NCI-H187 (cell line): ENCODE measurements at places on chromosomes 5 and 9.

- DNase-seq, result no peak
Observed at GRCh38 chr5:169656125-169656901, 19.2 kb downstream of the DOCK2 start.

- DNase-seq, result no peak
Observed at GRCh38 chr9:134319306-134320125, 6.7 kb upstream of the RXRA start.

GRCh38 chr5:76610196-76610595 lies 13.0 kb downstream of the F2RL2 start:
- DNase-seq, result no peak

DNA sequence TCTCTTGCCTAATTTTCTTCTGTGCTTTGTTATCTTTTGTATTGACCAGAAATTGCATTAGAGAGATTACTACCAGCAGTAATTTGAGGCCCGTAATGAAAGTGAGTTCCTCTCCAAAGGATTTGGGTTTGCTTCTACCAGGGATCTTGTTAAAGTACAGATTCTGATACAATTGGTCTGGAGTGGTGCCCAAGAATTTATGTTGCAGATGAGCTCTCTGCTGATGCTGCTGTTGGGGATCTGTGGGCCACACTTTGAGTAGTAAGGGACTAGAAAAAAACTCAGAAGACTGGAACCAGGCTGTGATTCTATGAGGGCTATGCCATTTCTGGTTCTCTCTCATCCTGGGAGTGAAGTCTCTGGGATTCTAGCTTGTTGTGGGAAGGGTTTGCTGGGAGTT lies 192.2 kb downstream of the SEC61B start:
- DNase-seq, result no peak

GRCh38 chr9:122058051-122058450 lies 35.1 kb downstream of the TTLL11 start:
- DNase-seq, result no peak

DNA sequence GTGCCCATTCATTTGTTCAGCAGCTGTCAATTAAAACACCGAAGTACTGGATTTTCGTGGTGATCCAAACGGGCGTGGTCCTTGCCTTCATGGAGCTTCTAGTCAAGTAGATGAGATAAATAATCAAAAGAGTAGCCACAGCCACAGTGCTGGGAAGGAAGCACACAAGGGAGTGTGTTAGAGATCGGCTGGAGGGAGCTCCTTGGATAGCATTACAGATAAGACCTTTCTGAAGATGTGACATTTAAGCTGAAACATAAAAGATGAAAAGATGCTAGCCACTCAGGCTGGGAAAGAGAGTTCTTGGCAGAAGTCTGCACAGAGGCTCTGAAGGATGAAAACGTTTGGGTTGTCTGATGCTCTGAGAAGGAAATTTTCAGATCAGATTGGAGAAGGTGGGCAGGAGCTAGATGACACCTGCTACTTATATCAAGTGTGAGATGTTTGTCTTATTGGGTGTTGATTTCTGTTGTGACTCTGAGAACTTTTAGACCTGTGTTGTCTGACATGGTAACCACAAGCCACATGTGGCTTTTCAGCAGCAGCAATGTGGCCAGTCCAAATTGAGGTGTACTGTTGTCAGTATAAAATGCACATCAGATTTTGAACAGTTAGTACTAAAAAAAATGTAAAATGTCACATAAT lies 123.9 kb downstream of the TLE4 start:
- no peak for DNase-seq

GRCh38 chr9:136292026-136292538 lies 11.8 kb downstream of the CCDC187 start:
- no peak for DNase-seq

DNA sequence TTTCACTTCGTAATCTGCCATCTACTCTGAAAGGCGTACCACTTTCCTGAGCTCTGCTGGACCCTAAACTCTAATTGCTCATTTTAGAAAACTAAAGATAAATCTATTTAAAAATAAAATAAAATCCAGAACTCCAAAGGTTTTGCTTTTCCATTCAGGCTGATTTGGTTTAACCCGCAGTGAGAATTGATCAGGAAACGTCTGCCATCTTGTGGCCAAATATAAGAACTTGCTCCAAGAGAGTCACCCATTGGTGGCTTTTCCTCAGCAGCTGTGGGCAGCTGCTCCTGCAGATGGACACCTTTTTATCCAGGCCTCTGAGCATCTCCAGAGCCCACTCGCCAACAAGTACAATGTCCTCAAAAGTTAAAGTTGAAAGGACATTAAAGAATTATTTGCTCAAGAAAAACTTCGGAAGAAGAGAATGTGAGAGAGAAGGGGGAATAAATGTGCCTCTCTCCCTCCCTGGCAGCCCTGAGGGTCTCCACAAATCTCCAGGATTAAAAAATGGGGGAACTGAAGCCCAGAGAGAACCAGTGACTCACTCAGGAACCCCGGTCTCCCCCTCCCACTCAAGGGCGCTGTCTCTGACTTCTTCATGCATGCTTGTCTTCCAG lies 4.1 kb downstream of the SAXO1 start:
- peak; percentile 7 for DNase-seq

- no peak for DNase-seq
Observed at GRCh38 chr9:137023157-137023556, 4.9 kb downstream of the ABCA2 start.

GRCh38 chr9:69004836-69005235 lies 9.1 kb downstream of the PRKACG start:
- no peak for DNase-seq

DNA sequence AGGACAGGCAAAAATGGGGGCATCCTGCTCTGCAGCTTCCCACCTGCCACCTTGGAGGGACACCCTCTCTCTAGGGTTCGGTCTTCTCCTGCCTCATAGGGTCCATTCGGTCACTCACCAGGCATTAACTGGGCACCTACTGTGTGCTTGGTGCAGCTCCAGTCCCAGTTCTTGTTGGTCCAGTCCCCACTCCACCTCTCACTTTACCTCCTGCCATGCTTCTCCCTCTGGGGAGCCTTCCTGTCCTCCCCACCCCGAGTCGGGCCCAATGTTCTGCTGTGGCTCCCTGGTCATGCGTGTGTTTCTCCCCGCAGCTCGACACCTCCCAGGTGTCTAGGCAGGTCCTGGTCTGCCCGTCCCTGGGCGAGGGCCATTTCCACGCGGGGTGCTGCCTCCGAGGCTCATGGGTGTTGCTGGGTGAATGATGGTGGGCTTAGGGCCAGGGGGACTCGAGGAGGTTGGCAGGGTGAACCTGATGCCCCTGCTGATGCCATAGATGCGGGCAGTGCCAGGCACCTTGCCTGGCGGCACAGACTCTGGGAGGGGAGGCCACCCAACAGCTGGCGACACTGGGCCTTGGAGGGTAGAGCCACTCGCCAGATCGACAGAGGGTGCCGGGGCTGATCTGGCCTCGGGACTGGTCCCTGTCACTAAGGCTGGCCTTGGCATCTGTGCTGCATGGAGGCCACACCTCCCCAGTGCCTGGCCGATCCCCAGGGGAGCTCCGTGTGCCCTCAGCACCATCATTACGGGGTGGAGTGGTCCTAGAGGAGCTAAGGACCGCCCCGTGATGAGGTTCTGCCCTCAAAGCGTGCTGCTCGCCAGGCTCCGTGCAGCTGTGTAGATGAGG lies 66.0 kb upstream of the RNU6ATAC start:
- DNase-seq, result no peak
